AG09309 (cell line): ENCODE measurements at places on chromosomes 12 and 14.

DNA sequence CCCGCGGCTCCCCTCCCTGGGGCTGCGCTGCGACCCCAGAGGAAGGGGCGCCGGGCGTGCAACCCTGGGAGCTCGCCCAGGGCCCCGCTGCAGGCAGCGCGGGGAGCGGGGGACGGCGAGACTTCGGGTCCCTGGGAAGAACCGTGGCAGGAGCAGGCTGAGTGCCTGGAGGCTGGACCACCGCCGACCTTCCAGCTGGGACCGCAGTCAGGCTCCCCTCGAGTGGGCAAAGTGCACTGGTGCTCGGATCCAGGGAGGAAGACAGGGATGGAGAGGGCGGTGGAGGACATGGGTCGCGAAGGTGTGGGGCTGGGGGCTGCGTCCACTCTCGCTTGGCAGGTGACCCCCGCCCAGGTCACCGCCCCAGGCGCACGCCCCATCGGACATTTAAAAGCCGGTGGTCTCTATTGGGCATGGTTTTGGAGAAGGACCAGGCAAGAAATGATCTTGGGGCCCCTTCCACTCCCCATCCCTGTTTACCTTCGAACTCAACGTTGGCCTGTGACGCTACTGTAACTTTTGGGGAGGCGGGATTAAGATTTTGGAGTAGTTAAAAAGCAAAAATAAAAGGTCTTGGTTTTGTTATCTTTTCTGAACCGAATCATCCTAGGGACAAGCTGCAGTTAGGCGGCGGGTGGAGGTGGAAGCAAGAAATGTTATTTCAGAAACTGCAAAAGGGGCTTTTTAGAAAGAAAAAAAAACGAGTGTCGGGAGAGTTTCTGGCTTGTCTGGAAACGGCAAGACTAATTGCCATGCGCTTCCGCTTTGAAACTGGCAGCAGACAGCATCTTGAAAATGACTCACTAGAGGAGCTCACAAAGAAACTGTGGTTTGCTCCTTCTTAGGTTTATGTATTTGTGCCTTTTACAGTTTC lies 1.0 kb downstream of the ELK3 start:
- no peak for DNase-seq

- DNase-seq, result no peak
Measured at GRCh38 chr12:89469361-89469760, 55.2 kb downstream of the GALNT4 start.

GRCh38 chr12:48970702-48971334 lies 717 bp downstream of the WNT10B start:
- no peak for DNase-seq

- no peak for DNase-seq
Measured at GRCh38 chr12:45243963-45244362, 28.1 kb downstream of the ANO6 start.

GRCh38 chr12:21543151-21543550 lies 17.1 kb downstream of the SPX start:
- DNase-seq, result no peak

- DNase-seq, result no peak
Measured at GRCh38 chr12:1808036-1808797, 12.1 kb upstream of the LRTM2 start.

DNA sequence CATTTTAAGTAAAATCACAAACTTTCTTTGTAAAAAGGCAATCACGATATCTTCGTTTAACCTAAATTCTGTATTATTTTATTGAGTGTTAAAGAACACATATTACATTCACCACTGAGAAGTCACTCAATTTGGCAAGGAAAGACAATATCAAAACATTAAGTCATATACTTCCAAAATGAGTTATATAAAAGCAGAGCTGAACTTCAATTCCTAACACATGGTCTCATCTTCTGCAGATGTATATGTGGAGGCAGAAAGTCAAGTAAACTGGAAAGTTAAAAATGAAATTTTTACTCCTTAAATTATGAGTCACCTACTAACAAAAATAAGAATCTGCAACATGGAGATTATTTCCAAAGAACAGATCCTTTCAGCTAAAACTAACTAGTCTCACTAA lies 28.7 kb downstream of the BMAL2 start:
- peak; percentile 38 for DNase-seq

DNA sequence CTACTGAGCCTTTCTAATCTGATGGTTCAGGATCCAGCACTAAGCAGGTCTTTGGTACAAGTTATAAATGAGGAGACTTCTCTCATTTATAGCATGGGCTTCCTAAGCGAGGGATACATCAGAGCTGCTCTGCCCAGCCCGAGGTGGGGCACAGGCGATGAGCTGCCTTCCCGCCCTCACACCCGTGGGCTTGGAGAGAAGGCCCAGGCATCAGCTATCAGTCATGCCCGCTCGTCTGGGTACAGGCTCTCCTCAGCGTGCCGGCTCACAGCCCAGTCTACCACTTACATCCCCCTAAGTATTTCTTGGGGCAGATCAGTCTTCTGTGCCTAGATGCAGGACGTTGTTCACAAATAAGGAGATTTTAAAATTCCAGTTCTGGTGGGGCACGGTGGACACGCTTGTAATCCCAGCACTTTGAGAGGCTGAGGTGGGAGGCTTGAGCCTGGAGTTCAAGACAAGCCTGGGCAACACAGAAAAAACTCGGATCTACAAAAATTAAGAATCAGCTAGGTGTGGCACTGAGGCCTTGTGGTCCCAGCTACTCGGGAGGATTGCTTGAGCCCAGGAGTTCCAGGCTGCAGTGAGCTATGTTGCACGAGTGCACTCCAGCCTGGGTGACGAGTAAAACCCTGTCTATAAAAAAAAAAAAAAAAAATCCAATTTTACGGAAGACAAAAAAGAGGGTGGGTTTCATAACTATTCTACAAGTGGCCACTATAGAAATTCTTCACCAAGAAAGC lies 57.0 kb downstream of the CCDC88C start:
- no peak for DNase-seq
